T follicular helper cell (primary cell): ENCODE measurements at places on chromosomes 7 and 10.

- DNase-seq, result no peak
Measured at GRCh38 chr10:15795036-15795792, 65.1 kb downstream of the MINDY3 start.

DNA sequence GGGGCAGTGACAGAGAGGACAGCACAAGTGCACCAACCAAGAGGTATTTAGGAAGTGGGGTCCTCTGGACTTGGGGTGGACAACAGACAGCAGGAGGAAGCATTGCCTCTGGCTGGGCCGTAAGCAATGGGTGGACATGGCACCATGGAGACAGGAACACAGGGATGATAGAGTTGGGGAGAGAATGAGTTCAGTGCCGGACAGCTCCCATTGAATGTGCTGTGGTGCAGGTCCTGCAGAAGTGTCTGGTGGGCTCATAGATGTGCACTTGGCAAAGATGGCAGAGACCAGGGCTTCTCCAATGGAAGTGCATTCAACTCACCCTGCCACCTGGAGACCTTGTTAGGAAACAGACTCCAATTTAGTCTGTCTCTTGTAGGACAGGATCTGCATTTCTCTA lies 341.5 kb upstream of the ZMIZ1 start:
- no peak for DNase-seq

DNA sequence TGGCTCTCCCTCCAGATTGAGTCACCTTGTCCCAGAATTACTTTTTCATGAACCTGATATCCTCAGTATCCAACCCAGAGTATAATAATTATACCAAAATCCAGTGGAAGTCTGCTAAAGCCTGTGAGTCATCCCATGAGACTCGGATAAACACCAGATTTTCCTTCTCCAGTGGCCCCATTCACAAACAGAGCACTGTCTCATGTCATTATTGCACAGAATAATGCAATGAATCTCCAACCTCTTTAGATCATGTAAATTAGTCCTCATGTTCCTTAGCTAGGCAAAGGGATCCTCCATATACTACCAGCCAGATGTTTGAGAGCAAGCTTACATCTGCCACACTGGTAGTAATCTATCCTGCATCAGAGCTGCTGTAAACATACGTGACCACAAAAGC lies 89.0 kb downstream of the AMPH start:
- DNase-seq, result no peak

DNA sequence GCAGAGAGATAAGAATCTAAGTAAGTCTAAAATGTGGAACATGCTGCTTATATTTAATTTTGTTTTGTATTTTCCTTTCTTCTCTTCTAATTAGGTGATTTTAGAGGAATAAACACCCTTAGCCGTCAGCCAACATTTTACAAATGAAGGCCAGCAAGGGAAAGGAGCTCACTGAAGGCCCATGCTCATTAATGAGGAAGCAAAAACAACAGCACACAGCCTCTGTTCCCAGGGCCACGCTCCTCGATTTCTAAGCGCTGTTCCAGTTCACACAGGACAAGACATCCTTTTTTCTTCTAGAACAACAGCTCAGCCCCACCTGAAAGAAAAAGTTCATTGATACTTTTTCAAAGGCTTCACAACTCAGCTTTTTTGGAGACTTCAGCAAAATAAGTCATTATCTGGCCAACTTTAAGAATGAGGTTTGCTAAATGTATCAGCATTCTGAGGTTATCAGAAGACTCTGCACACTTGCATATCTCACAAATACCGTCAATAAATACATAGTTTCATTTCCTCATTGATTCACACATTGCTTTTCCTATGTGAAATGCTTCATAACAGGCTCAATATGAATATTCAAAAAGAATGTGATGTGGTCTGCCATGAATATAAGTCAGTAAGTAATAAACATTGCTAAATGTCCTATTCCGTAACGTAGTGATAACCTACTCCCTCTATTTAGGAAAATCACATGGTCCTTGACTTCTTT lies 34.8 kb upstream of the SFMBT2 start:
- no peak for DNase-seq

GRCh38 chr7:63080831-63081230 lies 917.8 kb upstream of the ZNF722 start:
- no peak for DNase-seq

GRCh38 chr10:46000538-46000937 lies 28.2 kb downstream of the TIMM23 start:
- no peak for DNase-seq

- DNase-seq, result no peak
Measured at GRCh38 chr7:90692947-90693346, 96.8 kb downstream of the CDK14 start.

- no peak for DNase-seq
Measured at GRCh38 chr10:8758029-8758428, 703.5 kb downstream of the GATA3 start.

DNA sequence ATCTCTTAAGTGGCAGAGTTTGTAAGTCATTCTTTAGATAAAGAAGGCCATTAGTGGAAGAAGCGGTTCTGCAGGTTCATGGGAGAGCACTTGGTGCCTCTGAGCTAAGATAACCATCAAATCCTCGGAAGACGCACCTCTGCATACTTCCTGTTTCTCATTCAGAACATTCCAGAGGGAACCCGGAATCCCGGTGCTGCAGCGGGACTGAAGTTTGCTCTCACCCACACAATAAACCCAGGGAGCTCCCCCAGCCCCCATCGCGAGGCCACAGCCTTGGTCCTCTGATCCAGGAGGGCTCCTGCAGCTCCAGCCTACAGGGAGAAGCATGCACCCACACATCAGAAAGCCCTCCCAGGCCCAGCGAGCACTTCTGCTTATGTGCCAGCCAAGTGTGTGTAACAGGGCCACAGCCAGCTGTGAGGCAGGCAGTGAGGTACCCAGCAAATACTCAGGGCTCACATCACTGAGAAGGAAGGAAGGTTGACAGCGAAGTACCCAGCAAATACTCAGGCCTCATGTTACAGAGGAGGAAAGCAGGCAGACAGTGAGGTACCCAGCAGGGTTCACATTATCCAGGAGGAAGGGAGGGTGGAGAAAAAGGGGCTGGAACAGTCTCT lies 142.4 kb downstream of the DIP2C start:
- no peak for DNase-seq

- no peak for DNase-seq
Measured at GRCh38 chr7:131747658-131748232, 191.3 kb upstream of the PODXL start.

GRCh38 chr10:13686331-13686752 lies 99.6 kb downstream of the PRPF18 start:
- DNase-seq, result no peak

DNA sequence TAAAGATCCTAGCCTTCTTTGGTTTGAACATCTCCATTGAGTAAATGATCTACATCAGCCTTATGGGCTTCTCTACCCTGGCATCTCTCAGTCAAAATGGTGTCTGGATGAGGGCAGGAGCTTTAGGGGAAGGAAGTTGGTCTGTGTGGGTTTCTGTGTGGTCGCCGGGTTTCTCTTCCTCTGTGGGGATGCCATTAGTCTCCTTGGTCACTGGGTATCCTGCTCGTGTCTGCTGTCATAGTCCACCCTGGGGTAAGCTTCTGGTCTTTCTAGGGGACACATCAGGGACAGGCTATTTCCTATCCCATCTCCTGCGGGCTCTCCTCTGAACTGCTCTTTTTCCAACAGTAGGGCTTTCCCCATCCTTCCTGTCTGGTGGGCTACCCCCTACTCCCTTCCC lies 150.3 kb upstream of the NPY start:
- no peak for DNase-seq

GRCh38 chr7:90213521-90213920 lies 2.0 kb downstream of the STEAP2 start:
- DNase-seq, result no peak

- DNase-seq, result no peak
Measured at GRCh38 chr10:34995925-34996324, 94.2 kb downstream of the CUL2 start.

DNA sequence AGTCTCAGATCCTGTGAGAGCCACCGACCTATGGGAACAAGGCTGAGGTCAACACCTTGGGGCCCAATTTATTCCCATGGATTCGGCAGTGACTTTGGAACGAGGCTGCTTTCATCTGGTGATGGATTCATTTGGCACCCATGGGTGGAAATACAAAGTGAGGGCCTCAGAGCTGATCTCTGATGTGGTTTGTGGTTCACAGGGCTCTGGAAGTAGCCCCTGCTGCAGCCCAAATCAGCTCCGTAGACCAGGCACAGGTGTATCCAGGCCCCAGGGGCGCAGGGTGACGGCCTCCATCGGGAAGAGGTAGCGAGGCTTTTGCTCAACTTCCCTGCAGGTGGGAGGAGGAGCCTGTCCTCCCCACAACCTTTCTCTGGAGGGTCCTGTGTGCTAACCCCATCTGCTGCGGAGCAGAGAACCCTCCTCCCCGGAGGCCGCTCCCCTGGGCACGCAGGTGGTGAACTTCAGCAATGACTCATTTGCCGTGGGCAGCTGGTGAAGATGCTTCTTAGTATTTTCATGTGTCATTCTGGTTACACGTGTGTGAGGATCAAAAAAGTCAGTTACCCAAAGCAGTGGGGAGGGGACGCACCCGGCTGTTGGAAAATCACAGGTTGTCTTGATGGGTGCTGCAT lies 7.5 kb upstream of the JAKMIP3 start:
- DNase-seq, result no peak

GRCh38 chr10:63520500-63521415 lies at the start of gene REEP3:
REEP3 (plus strand) TSS chr10:63521401; CDS start chr10:63521546, 145 bp downstream.
- DNase-seq, result peak; percentile 23

DNA sequence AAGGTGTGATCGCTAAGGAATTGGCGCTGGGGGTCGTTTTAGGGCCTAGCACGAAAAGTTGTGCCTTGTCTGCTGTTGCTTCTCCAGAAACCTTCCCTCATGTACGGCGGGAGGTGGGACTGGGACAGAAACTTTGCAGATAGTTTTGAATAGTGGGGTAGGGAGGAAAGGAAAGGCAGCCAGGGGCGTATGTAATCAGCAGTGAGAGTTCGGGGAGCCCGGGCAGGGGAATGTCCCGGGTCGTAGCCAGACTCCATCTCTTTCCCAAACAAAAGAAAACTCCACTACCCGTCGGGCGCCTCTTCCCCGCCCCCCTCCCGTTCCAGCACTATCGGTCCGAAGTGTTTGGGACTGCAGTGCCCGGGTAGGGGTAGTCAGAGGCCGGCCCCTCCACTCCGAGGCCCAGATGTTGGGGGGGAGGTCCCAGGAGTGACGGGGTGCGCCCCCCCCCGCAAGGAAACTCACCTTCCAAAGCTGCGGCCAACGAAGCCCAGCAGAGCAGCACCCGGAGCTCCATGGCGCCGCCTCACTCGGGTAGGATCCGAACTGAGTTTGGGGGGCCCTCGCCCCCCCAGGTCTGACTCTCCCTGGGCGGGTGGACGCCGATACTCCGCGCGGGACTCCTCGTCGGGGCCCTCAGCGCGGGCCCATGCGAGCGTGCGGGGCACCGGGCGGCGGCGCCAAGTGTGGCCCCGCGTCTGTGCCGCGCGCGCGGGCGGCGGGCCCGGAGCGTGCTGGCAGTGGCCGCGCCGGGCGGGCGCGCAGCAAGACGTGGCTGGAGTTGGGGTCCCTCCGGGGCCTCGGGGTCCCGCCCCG lies 601 bp downstream of the EPHB4 start:
- DNase-seq, result no peak

- DNase-seq, result no peak
Measured at GRCh38 chr10:35463878-35464277, 127.6 kb downstream of the CCNY start.

- no peak for DNase-seq
Measured at GRCh38 chr7:2807845-2808772, 36.0 kb downstream of the GNA12 start.

GRCh38 chr10:84263716-84264115 lies 18.9 kb downstream of the RGR start:
- no peak for DNase-seq

GRCh38 chr7:55470261-55470660 lies 102.0 kb downstream of the VOPP1 start:
- DNase-seq, result no peak

- DNase-seq, result no peak
Measured at GRCh38 chr10:122560279-122560804, at the start of gene DMBT1. DMBT1 (plus strand) TSS chr10:122560754; CDS start chr10:122560771, 17 bp downstream.

GRCh38 chr10:63217120-63217605 lies 84.0 kb downstream of the NRBF2 start:
- DNase-seq, result no peak

- DNase-seq, result no peak
Measured at GRCh38 chr7:116801092-116801710, 61.2 kb upstream of the CAPZA2 start.

DNA sequence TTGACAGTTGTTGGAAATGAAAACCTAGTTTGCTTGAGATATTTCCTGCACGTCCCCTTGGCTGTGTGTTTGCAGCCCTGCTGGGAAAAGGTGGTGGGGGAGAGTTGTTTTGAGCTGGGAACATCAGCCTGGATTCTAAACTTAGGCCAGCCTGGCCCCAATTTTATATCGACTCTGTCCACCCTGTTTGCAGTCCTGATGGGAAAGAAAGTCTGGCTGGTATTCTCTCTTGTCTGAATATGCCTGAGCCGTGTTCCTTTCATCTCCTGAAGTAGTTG lies 178.7 kb downstream of the CCDC3 start:
- DNase-seq, result no peak
